ENCODE measurements at places on chromosomes 13 and 19. TPM values are rescaled to one million over a fixed set of nuclear protein-coding genes. Genes with fewer than 3 reads are reported as not detected.

The ZNF570 gene
- 8.0 TPM for total RNA-seq

The FREM2 gene
- total RNA-seq = not detected

The ZNF69 gene
- total RNA-seq = 10.1 TPM

The LILRB4 gene
- not detected for total RNA-seq

The ZBTB45 gene
- 5.4 TPM for total RNA-seq

All from smooth muscle cell of the coronary artery (primary cell).